Activated CD4-positive, alpha-beta T cell treated with anti-CD3 and anti-CD28 coated beads, Interleukin-2, amount 10 ng/mL, durations not matched to agents 7 days and 5 days (primary cell): ENCODE measurements at places on chromosomes 5 and 9. TPM values are rescaled to one million over a fixed set of nuclear protein-coding genes. Genes with fewer than 3 reads are reported as not detected.

DNA sequence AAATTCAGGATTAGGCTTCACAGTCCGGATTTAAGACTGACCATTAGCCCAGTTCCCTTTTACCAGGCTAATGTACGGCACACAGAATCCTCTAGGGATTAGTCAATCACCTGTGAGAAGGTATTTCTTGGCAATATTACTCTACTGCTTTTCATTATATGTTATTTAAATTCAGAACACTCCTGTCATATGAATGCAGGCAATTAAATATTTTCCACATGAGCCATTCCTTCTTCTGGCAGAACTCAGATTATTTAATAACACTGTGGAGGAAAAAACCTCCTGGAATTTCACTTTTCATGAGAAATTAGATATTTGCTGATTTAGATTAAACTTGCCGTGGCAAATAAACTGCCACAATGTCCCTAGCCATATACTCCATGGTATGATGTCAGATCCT is 1357.5 kb upstream of the C9orf72 start:
- no peak for DNase-seq

DNA sequence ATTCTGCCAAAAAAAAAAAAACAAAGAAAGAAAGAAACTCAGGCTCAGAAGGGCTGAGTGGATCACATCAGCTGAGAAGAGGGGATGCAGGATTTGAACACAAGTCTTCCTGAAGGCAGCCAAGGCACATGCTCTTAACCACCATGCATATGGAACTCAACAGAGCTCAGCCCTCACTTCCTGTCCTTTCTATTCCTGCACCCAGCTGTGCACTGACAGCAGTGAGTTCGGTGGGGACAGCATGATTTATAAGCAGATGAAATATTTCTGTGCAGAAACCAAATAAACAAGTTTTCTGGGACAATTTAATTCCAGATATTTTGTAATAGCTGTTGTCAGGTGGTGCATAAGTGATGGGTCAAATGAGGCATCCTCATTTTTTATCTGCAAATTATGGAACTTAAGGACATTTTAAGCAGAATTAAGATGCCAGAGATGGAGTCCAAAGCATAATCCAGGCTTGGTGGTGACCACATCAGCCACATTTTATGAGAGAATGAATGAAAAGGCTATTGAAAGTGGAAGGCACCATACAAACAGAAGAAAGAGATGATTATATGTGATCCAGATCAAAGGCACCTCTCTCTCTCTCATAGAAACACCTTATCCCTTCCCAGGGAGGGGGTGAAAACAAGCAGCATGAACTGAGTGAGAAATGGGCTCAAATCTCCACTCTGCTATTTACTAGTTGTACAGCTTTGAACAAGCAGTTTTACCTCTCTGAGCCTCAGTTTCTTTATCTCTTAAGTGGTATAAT is 303.6 kb upstream of the MSX2 start:
- DNase-seq: no peak

DNA sequence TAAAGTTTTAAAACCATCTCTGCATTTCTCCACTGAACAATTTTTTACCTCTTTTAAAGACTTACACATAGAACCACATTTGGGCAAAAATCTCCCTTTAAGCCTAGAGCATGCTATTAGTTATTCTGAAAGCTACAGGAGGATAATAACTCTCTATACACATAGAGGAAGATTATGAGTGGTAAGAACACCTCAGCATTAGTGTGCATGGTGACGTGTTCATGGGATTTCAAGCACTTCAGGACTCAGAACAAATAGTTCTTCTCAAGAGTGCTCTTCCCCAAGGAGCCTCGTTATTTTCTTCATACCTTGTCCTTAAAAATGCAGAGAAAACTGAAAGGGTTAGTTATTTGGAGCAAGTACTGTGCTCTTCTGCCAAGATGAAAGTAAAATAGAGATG is 256.9 kb upstream of the TUSC1 start:
- DNase-seq: no peak

DNA sequence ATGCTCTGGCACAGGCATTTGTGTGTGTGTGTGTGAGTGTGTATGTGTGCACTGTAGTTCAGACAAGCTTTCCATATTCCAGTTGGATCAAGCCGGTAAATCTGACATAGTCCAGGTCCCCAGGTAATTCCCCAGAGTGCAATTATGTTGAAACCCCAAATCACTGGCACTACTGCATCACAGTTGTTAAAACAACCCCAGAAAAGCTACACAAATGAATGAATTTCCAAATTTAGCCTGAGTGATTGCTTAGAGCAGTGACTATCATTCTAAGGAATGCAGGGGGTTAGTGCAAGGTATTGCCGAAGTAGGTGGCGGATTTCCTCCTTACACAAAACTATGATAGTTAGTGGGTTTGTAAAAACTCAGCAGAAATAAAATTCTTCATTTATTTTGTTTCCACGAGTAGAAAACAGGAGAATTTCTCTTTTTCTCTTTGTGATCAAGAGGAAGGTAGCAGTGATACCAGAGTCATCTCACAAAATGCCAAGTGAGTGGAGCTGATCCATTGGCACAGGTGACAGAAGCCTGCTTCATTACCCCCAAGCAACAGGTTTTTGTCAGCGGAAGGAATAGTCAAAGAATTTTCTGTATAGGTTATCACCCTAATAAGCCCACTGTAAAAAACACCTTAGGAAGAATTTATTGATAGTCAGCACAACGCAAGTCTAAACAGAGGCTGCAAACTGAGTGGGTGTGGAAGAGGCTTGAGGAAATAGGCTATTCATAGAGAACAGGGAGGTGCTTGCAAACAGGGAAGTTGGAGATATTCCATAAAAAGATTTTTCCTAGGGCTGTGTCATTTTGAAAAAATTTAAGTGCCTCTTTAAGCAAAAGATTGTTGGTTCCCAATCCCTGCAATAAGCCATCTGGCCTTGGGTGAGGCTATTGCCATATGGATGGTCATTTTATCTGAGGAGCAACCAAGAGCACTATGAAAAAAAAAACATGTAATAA is 385.1 kb downstream of the CHSY3 start:
- DNase-seq: no peak

DNA sequence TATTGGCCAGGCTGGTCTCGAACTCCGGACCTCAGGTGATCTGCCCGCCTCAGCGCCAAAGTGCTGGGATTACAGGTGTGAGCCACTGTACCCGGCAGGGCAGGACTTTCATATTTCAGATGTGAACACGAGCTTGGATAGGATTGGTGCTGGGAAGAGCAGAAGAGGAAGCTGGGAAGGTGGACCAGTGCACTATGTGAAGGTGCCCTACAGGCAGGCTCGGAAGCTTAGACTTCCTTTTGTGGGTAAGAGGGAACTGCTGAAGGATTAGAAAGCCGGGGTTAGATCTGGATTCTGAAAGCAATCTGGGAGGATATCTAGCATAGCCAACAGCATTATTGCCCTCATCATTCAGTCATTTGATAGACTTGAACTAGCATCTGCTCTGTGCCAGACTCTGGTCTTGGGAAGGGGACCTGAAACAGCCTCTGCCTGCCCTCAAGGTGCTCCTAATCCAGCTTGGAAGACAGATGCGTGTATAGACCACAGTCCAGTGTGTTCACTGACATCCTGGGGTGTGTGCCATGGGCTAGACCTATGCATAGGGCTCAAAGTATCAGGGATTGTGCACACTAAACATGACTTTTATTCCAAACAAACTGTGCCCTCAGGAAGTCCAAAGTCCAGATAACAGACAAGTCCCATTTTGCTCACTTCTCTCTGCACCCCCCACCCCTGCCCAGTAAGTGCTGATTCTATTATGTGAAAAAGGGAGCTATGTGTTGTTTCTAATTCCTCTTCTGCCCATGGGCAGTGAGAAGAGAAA is 637 bp downstream of the CBY3 start:
- DNase-seq: no peak

DNA sequence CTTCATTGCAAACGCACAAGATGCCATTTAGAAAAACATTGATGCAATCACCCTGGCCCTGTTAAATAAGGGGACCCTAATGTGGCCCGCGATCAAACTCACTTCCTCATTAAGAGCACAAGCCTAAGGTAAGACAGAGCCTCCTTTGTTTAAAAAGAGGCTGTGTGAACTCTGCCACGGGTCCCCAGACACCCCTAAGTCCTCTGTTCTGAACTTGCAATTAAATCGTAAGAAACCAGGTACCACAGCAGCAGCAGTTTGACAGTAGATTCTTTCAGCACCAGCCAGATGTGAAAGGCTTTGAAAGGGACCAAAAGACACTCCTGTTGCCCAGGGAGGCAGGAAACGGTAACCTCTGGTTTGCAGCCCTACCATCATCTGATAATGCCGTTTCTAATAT is 346.3 kb downstream of the TMEM167A start:
- DNase-seq: no peak

GRCh38 chr5:168885324-168886120 is 306.4 kb upstream of the PANK3 start:
- DNase-seq: no peak

- no peak for DNase-seq
These were observed 424.8 kb downstream of the IRX1 start for GRCh38 chr5:4020400-4020799.

GRCh38 chr9:95819636-95820035 is 55.9 kb upstream of the ERCC6L2 start:
- DNase-seq: no peak

DNA sequence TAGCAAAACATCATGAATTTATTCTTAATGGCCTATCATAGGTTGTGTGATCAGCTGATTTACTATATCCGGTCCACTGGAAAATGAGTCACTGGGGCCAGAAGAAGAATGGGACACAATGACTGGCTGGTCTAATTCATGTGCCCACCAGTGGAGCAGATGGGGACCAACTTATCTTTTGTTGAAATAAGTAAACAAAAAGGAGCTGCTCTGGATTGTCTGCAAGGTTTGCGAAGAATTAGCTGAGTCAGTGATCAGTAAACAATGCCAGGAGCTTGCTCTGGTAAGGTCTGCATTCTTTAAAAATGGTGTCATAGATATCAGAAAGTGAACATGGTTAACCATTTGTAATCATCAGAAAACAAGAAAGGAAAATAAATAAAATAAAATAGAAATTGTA is 128.0 kb downstream of the RASEF start:
- no peak for DNase-seq

DNA sequence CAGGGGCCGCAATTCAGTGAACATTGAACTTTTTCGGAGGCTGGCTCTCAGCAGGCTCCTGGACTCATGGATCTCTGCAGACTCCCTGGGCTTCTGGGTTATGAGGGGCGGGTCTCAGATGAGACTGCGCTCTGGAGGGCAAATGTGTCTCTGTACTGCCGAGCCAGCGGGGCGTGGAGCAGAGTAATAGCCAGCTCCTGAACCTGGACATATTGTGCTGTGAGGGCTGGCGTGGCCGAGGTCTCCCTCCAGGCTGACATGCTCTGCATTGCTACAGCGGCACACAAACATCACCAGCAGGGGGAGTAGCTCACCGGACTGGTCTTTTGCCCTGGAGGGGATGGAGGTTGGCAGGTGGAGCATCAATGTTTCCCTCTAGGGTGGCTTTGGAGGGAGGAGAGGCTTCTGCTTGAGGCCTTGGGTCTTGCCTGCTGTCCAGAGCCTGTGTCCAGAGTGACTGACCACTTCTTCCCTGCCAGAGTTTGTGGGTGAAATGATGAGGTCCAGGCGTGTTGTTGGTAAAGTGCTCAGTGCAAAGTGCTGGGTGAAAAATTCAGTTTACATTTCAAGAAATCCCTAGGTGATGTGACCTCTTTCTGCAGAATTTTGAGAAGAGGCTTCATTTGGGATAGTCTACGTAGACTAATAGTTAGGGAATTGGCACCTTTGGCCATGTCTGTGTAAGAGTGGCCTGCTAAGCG is 10.9 kb upstream of the GADD45G start:
- peak; percentile 74 for DNase-seq

- no peak for DNase-seq
These were observed 240.8 kb upstream of the TMEM161B start for GRCh38 chr5:88509403-88509802.

- DNase-seq: no peak
These were observed 72.8 kb downstream of the C9orf153 start for GRCh38 chr9:86186696-86187095.

GRCh38 chr5:66718374-66719002 is 122.3 kb downstream of the MAST4 start:
- DNase-seq: no peak

DNA sequence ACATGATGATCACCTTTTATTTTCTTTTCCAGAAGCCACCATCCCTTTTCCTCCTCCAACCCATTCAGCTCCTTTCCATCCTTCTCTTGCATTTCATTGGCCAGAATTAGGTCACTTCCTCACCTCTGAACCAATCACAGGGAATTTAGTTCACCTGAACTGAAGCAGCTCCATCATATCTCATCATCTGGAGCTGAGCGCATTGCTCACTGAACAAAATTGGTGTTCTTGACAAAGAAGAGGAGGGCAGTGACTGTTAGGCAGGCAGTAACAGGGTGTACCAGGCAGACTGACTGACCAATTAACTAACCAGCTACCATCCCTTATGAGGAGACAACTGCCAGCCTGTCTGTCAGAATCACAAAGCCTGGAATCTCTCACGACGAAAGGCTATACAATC is 1.8 kb upstream of the ZNF354A start:
- no peak for DNase-seq

GRCh38 chr5:68628082-68628814 is 412.7 kb downstream of the PIK3R1 start:
- DNase-seq: no peak

DNA sequence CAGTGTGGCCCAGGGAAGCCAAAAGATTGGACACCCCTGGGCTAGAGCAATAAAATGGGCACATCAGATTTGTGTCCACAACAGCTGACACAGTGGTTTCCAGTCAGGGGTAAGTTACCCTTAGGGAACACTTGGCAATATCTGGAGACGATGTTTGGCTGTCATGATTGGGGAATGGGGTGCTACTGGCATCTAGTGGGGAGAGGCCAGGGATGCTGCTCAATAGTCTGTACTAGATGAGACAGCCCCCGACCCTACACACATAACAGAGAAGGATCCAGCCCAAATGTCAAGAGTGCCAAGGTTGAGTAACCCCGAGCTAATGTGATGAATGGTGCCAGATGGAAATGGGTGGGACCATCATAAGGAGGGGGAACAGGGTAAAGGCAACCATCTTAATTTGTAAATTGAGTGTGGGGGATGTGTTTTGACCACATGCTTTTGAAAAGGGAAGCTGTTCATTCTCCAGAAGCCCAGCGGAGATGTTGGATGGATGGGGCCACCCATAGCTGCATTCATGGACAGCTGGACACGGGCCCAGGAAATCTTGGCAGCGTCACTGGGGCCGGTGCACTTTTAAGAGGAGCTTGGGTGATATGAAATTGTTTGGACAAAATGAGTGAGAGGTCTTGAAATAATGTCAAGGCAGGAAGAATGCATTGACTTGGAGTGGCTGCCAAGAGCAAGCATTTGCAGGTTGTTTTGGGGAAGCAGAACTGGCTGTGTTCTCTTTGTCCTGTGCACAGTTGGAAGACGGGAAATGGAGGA is 33.4 kb downstream of the SYK start:
- no peak for DNase-seq

PCDHA6 gene
- not detected for total RNA-seq

GNAQ gene
- total RNA-seq: 28.1 TPM

FAXDC2 gene
- not detected for total RNA-seq

ZNF474 gene
- not detected for total RNA-seq

FBP1 gene
- 0.40 TPM for total RNA-seq

GABRA6 gene
- total RNA-seq: not detected

SPEF2 gene
- 9.1 TPM for total RNA-seq

CDKN2A gene
- total RNA-seq: 16.6 TPM
